ENCODE measurements at places on chromosomes 3 and 15. TPM values are rescaled to one million over a fixed set of nuclear protein-coding genes. Genes with fewer than 3 reads are reported as not detected.

Gene PCSK6
- total RNA-seq: 9.8 TPM

GRCh38 chr3:106508331-106508893 is 639.6 kb upstream of the CBLB start:
- H3K36me3 ChIP-seq: no peaks in the 10 kb centered on the region
- H3K4me3 ChIP-seq: no peak overlapping the region
- no peaks in the 10 kb centered on the region for H3K4me1 ChIP-seq
- H3K27me3 ChIP-seq: no peaks in the 10 kb centered on the region

Gene CTXN2
- total RNA-seq: not detected

Gene PPP1R14D
- not detected for total RNA-seq

Gene DHFR2
- 3.4 TPM for total RNA-seq
